CD4-positive, alpha-beta T cell treated with Interleukin-21 for 1 hour (primary cell): ENCODE measurements at places on chromosomes 2 and 18.
A peak's percentile ranks its signal among the peaks of the same experiment; 100 is the strongest.

DNA sequence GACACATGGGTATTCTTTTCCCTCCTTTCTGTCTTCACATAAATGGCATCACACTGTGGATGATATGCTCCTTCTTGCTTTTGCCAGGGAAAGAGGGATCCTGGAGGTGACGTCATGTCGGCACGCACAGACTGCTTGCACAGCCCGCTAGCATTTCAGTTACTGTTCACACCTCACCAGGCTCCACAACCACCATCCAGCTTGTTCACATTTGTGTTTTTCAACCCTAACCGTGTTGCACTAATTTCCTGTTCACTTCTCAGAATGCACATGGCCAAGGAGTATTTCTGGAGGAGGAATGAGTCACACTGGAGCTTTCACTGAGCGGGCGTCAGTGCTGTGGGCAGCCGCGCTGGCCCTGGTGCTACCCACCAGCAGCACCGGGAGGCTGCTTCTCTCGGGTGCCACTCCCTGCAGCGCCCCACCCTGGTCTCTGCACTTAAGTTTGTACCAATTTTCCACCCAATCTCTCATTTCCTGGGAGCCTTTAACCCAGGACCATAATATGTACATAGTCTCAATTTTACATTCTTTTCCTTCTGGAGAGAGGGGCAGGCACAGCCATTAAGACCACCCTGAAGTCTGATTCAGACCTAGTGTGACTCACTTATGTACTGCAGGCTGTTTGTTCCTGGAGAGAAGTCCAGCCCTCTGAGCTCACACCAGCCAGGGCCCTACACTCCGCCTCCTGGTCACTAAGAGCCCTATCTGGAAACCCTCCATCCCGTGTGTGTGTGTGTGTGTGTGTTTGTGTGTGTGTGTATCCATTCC is 65.1 kb downstream of the MBP start:
- DNase-seq: peak; percentile 82

DNA sequence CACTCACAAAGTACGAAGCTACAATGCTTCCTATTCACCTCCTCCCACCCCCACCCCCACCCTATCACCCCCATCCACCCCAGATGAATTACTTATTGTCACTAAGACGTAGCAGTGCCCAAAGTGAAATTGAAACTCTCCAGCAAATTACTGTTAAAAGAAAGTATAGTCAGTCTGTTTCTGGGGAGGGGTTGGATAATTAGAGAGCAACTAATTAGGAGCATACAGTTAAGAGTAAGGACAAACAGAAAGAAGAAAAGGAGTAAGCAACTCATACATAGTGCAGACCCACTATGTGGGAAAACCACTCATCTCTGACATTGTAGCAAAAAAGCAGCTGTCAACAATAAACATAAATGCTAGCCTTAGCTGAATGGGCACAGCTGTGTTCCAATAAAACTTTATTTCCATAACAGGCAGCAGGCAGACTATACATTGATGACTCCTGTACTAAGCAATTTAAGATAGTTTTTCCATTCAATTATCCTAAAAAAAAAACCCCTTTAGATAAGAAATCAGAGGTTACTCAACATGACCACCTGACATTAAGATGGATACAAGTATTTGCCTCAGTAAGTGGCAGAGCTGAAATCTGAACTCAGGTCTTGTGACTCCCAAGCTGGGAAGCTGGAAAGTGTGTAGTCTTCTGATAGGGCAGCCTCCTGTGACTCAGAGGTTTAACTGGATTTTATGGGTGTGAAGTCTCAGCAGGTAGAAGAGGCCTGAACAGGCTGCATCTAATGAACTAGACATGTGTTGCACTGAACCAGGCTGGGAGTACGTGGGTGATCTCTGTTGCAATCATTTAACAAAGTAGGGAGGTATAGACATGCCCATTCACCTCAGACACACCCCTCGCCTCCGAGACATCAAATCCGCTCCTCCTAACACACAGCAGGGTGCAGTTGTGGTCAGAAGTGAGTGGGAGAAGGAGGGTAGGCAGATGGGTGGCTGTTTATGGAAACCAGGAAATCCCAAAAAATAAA is 171.8 kb upstream of the KLF7 start:
- DNase-seq: peak; percentile 40

- peak; percentile 74 for DNase-seq
These were observed 113.3 kb upstream of the SERTAD2 start for GRCh38 chr2:64766841-64767669.

GRCh38 chr2:173715441-173715840 is 249.7 kb downstream of the SP3 start:
- DNase-seq: no peak

- DNase-seq: no peak
These were observed 88.8 kb downstream of the CDC42EP3 start for GRCh38 chr2:37582481-37583220.

- no peak for DNase-seq
These were observed 10.7 kb downstream of the CYRIA start for GRCh38 chr2:16654833-16655444.

GRCh38 chr2:102251042-102251848 is 60.1 kb upstream of the IL1RL1 start:
- DNase-seq: peak; percentile 70

DNA sequence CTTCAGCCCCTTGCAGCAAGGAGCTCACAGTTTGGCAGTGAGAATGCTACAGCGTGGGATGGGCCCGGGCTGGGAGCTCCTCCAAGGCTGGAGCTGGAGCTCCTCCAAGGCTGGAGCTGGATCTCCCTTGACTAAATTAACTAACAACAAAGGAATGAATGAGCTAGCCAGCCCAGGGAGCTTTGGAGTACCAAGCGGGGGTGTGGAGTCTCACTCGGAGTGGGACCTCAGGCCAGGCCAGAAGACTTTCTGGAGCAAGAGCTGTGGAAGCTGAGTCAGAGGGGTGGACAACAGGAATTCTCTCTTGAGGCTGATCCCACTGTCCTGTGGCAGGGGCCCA is 244.7 kb upstream of the HS6ST1 start:
- DNase-seq: no peak

- no peak for DNase-seq
These were observed 241.4 kb downstream of the SLC8A1 start for GRCh38 chr2:40210344-40210967.

- no peak for DNase-seq
These were observed 356.9 kb downstream of the TNS1 start for GRCh38 chr2:217645896-217646295.

DNA sequence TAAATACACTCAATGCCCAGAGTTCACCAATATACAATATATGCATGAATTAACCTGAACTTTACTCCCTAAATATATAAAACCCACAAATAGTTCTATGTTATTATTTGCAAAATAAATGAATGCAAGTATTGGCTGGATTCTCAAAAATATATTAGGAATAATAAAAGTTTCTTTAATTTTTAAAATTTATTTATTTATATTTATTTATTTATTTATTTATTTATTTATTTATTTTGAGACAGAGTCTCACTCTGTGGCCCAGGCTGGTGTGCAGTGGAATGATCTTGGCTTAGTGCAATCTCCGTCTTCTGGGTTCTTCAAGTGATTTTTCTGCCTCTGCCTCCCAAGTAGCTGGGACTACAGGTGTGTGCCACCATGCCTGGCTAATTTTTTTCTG is 88.7 kb upstream of the TMEFF2 start:
- no peak for DNase-seq

GRCh38 chr2:162210385-162210784 is 32.9 kb downstream of the FAP start:
- DNase-seq: no peak

DNA sequence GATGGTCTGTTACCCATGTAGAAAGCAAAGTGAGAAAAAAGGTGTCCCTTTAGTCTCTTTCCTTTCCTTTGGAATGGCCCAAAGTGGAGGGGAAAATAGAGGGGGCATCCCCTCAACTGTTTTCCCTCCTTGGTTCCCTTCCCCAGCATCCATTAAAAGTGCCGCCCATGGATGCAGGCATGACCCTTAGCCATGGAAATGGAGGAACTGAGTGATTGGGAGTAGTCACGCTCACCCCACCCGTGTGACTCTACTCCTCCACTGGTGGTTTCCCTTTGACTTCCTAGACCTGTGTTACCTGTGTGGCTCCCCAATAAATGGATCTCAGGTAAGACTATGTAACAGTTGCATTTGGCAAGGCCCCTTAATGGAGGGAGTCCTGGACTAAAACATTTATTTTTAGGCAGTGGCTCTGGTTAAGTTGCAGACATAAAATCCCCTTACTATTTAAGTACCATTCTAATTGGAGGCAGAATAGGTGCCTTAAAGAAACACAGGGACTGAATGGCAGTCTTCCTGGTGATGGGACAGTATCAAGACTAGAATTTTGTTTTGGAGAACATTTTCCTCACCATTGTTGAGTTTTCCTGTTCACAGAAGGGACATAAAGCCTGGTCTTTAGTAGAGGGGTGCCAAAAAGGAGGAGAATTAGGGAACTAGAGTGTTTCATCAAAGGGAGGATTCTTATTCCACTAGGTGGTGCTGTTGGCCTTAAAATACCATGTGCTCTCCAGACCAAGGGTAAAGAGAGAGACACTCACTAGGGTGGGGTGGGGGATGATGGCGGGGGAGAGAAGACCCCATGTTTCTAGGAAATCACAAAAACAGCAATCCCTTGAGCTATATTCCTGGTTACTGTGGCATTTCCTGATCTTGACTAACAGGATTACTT is 25.7 kb upstream of the PLA2R1 start:
- no peak for DNase-seq

DNA sequence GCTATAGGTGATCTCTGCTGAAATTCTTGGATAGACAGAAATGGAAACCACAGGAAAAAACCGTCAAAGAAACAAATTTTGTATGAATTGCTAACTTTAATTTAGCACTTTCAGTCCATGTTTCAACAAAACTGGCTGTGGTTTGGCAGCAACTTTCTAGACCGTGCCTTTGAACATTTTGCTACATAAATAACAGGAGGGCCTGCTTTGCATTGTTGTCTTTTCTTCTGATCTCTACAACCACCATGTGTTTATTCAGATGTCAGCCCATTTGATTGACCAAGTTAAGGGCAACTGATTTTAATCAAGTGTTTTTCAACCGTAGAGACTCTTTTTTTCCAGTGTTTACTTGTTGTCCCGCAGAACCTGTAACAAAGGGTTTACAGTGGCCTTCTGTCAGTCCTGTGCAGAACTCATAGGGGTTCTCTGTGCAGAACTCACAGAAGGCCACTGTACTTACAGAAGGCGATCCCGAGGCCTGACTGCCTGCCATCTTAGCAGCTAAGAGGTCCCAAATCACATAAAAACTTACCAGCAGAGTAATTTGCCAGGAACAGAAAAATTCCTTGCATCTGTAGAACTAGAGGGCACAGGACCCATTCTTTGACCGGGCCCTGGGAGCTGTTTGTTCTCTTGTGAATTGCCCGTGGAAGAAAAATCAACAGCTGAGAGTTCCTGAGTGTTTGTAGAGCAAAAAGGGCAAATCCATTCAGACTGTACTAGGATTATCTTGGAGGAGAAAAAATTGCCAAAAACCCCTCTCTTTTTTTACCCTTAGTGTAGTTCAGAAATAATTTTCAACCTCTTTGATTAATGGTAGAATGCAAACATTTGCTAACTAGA is 120.6 kb downstream of the PRKRA start:
- DNase-seq: no peak

DNA sequence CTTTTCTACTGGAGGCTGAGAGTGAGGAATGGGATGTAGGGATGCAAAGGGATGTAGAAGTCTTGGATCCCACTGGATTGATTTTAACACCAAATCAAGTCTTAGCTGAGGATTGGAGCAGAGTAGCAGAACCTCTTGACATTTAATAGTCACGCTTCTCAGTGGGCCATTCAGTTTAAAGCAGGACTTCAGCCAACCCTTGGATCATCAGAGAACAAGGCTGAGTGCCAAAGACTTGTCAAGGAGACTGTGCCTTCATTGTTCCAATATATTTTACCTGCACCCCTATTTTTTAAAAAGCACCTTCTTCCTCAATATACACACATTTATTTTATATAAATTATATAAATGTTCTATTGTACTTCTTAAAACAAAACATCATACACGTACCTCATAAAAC is 242.4 kb upstream of the ST6GAL2 start:
- DNase-seq: no peak

DNA sequence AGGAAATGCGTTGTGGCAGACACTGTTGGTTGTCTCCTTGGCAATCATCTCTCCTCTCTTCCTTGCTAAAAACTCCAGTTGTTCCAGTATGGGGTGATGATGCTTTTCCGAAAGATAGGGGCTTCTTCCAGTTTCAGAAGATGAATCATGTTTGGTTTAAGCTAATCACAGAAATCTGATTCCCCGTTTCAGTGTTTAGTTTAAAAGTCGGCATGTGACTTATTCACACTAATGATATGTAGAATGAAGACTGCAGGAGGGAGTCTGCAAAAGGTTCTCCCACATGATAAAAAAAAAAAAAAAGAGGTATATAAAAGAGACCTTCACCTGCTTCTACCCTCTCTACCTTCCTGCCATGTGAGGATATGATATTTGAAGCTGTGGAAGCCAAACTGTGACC is 239.0 kb upstream of the SIX2 start:
- no peak for DNase-seq

DNA sequence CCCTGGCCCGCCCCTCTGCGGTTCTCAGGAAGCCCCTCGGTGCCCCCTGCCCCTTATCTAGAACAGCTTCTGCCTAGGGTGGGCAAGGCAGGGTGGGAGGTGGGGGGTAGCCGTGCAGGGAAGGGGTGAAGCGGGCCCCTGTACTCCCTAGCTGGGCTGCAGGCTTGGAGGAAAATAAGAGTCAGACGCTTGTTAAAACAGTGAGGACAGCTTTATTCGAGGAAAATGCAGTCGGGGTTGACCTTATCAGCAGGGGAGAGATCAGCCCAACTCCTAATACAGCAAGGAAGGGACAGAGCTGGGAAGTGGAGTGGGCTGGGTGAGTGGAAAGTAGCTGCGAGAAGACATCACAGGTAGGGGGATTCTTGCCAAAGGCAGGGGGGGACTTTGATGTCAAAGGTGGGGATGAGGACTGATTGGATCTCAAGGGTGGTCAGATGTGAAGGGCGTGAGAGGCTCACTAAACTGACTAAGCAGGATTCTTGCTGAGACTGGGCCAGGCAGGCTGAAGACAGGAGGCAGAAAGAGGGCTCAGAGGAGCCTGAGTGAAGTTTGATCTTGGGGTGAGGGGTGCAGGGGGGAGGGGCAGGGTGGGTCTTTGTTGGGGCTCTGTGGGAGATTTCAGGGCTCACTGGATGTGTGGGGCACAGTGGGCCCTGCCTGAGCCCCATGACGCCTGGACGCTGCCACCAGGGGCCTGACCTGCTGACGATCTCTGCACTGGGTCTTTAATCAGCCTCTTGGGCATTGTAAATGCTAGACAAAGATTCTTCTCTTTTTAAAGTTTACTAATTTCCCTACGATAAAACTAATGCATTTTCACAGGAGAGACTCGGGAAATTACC is 29.9 kb downstream of the HPCAL1 start:
- DNase-seq: no peak

- DNase-seq: no peak
These were observed 12.6 kb downstream of the CACNB4 start for GRCh38 chr2:152086231-152086630.

DNA sequence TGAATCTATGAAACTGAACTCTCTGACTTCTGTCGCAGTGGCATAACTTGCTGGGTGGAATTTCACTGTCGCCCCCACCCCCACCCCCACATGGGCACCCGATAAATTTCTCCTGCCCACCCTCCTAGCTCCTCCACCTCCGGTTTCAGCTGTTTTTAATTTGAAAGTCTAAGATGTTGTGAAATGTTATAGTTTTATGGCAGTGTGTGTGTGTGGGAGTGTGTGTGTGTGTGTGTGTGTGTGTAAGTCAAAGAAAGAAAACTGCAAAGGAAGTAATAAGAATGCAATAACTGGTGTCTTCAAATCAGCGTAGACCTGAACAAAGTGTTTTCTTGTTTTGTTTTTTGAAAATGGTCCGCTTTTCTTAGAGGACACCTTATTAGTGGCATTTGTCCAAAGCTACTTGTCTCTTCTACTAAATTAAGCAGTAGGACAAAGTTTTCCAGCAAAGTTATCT is 388 bp downstream of the DTNA start:
- no peak for DNase-seq
